Dorsolateral prefrontal cortex (tissue), 122 donors: ENCODE measurements at places on chromosomes 2 and 18.

DNA sequence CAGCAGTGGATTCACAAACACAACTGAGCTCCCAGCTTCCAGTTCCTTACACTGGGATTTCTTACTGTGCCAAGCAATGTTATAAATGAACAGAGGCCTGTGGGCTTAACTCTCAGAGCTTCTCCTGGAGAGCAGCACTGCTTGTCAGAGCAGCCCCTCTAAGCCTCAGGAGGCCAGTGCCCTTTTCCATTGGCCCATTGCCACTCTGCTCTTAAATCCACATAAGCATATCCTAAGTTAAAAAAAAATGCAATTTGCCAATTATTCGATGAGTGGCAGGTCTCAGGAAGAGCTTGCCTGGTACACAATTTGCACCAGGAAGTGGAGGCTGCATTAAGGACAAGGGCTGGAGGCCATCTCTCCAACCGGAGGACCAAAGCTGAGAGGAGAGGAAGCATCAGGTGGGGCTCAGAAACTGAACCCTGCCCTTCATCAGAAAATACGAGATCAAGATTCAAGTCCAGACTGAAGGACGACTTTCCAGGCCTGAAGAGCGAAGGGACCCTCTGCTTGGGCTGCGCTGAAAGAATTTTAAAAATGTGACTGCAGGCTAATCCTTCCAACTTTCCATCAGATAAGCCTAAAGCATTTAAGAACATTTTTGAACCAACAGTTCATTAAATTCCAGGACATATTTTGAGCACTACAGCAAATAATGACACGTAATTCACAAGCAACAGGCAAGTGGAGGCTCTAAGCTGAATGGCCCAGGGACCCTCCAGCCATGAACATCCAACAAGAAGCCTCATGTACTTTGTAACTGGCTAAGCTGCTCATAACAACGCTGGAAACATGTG lies 28.4 kb upstream of the PXDN start:
- no peak for DNase-seq

- DNase-seq = no peak
Measured at GRCh38 chr18:68085251-68085650, 568.7 kb upstream of the DSEL start.

DNA sequence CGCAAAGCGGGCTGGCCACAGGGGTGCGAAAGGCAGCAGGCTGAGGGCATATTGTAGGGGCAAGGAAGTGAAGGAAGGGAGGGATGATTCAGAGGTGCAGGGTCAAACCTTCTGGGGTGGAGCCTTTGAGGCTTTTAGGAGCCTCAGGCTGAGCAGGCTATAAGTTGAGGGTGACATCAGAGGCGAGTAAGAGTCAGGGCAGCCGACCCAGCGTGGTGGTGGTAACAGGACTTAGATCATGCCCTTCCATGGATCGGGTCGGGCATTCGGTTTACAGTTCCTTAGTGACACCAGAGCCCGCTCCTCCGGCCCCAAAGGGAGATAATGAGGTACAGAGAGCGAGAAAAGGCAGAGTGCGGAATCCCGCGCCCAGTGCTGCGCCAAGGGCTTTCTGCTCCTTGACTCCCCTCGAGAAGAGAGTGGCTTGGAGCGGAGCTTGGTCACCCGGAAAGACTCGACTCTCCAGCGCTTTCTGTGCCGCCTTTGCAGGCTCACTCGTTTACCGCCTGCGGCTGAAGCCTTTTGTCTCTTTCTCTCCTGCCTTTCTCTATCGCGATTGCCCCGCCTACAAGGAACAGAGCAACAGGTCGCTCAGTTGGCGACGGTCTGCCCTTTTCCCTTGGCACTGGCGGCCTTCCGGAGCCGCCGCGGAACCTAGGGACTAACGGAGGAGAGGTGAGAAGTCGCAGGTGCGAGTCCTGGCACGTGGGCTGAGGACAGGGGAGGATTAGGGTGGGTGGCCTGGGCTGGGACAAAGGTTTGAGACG lies 720 bp downstream of the LBX2 start:
- DNase-seq = no peak

- no peak for DNase-seq
Measured at GRCh38 chr18:30234755-30235154, 807.8 kb downstream of the DSC3 start.

- DNase-seq = no peak
Measured at GRCh38 chr2:222610746-222611145, 45.1 kb downstream of the FARSB start.

- DNase-seq = no peak
Measured at GRCh38 chr2:165990846-165991245, 37.3 kb upstream of the TTC21B start.

DNA sequence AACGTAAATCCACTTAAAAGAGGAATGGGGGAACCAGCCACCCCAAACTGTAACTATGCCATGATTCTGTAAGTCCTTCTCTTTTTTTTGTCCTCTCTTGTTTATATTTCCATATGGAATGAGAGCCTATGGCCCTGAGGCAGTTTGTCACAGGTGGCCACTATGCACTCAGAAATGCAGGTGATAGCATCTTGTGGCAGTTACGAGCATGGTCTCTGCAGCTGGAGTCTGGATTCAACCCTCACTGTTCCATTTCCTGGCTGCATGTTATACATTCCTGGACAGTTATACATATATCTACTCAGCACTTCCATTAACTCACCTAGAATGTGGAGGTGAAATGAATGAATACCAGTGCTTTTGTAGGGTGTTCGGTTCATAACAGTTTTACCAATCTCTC lies 291.5 kb upstream of the FANCL start:
- DNase-seq = no peak

GRCh38 chr2:217282531-217282930 lies 422.7 kb upstream of the TNP1 start:
- no peak for DNase-seq

- no peak for DNase-seq
Measured at GRCh38 chr2:29159125-29159524, 43.9 kb downstream of the CLIP4 start.

DNA sequence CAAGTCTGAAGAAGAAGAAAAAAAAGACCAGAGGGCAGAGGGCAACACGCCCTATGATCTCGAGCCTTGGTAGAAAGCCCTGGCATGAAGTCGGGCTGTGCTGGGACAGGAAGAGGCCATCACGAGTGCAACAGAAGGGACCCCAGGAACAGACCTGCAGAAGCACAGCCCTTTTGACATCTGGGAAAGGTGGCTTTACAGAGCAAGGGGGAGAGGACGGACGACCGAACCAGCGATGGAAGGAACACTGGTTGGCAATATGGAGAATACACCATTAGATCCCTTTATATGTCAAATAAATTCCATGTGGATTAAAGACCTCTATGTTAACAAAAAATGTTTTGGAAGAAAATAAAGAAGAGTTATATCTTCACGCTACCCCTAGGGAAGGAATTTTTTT lies 10.7 kb downstream of the KIF1A start:
- DNase-seq = no peak

DNA sequence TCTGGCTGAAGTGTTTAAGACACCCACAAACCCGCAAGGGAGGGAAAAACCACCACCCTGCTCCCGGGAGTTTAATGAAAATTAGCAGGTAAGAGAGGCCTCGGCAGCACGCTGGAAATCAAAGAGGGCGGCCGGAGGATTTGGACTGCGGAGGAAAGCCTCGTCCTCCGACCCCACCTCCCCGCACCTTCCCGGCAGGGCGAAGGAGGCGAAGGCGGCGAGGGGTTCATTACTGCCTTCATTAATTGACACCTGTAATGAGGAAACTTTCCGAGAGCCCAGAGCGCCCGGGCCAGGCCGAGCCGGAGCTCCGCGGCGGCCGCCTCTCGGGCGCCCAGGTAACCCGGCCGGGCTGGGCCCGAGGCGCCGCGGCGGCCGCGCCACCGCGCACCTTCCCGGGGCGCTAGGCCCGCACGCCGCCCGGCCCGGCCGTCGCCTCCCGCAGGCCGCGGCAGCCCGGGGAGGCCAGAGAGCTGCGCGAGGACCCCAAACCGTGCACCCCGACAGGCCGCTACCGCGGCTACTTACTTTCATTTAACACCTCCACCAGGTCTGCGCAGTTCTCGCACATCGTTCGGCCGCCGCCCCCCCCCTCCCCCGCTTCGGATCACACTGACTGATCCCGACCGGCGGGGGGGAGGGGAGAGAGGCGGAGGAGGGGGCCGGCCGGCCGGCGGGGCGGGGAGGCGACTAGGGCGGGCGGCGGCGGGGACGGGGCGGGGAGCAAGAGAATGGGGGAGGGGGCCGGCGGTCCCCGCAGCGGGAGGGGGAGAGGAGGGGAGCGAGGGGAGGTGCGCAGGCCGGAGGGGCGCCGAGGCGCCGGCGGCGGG lies 550 bp downstream of the USP34 start:
- peak; percentile 83 for DNase-seq

GRCh38 chr18:46169464-46169941 lies 65.3 kb downstream of the HAUS1 start:
- DNase-seq = no peak

GRCh38 chr18:13317801-13318200 lies 99.2 kb downstream of the LDLRAD4 start:
- DNase-seq = no peak

GRCh38 chr18:31429623-31430022 lies 17.9 kb upstream of the DSG3 start:
- DNase-seq = no peak

DNA sequence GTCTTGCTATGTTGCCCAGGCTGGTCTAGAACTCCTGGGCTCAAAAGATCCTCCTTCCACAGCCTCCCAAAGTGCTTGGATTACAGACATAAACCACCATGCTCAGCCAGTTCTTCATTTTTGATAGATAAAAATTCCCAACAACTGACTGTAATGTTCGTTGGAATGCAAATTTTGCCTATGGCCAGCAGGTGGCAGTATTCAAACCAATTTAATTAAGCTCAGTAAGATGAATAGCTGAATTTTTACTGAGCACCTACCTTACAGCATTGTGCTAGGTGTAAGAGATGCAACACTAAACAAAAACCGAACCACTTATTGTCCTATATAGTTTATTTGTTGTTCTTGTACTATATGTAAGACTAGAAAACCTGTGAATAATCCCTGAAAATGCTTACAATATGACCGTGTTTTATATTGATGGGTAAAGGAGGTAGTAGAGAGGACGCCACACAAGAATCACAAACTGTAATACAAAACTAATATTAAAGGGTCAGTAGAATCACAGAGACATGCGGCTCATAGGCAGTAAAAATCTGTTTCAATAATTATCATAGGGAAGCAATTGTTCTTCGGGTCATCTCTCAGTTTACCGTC lies 8.2 kb upstream of the TMEM182 start:
- DNase-seq = peak; percentile 59

DNA sequence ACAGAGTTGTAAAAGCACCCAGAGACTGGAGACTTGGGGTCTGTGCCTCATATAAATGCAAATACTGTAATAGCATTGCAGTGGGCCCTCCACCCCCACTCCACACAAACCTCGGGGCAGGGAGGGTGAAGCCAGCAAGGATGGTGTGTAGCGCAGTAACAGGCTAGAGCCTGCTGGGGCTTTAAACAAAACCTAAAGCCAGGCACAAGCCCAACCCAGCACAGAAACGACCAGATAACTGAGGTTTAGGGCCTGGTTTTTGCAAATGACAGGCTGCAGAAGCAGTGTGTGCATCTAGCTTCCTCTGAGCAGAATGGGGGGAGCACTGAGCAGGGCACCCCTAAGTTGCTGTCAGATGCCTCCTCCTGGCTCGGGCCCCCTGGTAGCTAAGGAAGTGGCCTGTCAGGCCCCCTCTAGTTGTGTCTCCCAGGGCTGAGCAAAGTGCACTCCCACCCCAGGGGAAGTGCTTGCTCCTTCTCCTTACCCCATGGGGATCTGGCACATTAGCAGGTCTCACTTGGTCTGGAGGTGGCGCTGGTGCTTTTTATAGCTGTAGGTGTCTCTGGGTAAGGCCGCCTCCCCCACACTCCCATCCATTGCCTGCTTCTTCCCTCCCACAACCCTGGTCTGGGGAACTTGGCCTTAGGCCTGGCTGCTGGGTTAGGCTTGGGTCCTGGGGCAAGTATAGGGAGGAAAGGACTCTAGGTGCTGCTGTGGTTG lies 135.1 kb downstream of the CELF4 start:
- DNase-seq = no peak

- peak; percentile 44 for DNase-seq
Measured at GRCh38 chr2:237968048-237968862, 1.4 kb downstream of the UBE2F start.

- no peak for DNase-seq
Measured at GRCh38 chr2:29420464-29420863, 305.2 kb downstream of the CLIP4 start.

DNA sequence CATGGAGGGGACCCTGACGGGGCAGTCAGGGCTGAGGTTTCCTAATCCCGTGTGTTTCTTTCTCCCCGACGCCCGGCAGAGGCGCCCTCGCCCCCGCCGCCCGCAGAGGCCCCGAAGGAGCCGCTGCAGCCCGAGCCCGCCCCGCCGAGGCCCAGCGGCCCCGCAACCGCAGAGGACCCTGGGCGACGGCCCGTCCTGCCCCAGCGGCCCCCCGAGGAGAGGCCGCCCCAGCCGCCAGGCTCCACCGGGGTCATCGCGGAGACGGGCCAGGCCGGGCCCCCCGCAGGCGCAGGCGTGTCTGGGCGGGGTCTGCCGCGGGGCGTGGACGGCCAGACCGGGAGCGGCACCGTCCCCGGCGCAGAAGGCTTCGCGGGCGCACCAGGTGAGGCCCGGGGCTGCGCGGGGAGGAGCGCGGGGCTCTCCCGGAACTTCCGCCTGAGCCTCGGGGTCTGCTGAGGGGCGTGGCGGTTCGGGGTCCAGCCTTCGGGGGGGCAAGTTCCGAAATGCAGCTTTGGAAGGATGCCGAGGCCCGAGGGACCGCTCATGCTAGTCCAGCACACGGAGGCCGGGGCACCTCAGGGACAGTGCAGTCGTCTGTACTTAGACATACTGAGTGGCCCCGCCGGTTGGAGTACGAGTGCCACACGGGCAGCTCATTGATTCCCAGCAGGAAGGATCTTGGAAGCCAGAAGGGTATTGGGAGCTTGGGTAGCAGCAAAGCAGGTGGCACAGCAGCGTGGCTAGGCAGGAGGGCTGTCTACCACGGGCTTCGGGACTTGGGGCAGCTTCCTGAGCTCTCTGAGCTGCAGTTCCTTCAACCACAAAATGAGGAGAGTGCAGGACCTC lies 60.1 kb downstream of the EMILIN2 start:
- no peak for DNase-seq

DNA sequence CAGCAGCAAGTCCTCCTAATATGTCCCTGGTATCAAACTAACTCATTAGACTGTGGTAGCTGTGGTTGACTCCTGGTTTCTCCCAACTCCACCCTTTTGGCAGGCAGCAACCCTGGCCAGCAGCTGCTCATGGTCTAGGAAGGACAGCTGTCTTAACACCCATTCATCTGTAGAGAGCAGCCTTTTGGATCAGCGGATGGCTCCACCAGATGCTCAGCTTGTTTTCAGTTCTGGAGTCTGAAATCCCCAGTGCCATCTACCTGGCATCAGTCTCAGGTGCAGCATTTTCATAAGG lies 100.5 kb downstream of the SPOPL start:
- DNase-seq = no peak
